ENCODE measurements at places on chromosomes 2 and 18.

GRCh38 chr2:68385220-68385906 lies 20.3 kb downstream of the PLEK start:
- DNase-seq: peak; percentile 32

DNA sequence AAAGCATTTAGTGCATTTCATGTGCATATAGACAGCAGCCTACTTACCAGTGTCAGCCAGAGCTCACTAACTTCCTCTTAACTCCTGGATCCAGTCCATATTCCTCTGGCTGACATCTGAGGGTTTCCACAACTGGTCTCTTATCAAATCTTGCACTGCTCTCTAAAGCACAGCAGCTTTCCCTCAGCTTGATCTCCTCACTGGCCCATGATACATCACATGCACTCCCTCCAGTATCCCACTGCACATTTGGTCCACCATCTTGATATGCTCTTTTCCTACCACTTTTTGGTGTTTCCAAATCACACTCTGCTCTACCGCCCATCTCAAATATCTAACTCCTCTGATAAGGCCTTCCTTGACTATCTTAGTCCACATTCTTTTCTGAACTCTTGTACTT lies 105.0 kb upstream of the ZFP36L2 start:
- DNase-seq: no peak

GRCh38 chr18:48749768-48750167 lies 201.0 kb downstream of the SMAD7 start:
- no peak for DNase-seq

GRCh38 chr2:226790431-226790830 lies 9.2 kb downstream of the IRS1 start:
- DNase-seq: no peak

DNA sequence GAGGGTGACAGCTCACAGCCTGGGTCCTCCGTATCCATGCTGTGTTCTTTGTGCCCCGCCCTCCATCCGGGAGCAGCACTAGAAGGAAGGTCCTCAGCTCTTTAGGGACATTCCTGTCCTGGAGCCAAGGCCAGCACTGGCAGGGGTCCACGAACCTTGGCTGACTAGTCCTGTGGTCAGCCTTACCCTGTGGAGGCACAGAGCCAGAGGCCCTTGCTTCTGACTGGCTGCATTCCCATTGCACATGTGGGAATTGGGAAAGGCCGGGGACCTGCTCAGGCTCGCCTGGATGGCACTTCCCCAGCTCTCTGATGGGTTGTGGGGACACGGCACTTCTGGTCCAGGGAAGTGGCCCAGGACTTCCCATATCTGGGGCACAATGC lies 24.9 kb upstream of the RHOB start:
- no peak for DNase-seq

DNA sequence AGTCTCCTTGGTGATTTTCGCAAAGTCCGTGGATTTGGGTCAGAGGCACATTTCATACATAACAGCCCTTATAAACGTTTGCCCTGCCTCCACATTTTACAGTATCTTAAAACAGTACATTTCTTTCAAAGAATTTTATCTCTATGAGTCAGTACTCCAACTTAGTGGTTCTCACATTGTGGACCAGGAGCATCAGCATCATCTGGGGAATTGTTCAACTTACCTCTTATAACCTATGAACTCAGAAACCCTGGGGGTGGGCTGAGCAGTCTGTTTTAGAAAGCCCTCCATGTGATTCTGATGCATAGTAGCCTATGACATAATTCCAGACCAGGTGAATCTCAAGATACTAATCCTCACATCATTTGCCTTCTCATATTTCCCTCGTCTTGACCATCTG lies 12.4 kb downstream of the SUPT7L start:
- no peak for DNase-seq

DNA sequence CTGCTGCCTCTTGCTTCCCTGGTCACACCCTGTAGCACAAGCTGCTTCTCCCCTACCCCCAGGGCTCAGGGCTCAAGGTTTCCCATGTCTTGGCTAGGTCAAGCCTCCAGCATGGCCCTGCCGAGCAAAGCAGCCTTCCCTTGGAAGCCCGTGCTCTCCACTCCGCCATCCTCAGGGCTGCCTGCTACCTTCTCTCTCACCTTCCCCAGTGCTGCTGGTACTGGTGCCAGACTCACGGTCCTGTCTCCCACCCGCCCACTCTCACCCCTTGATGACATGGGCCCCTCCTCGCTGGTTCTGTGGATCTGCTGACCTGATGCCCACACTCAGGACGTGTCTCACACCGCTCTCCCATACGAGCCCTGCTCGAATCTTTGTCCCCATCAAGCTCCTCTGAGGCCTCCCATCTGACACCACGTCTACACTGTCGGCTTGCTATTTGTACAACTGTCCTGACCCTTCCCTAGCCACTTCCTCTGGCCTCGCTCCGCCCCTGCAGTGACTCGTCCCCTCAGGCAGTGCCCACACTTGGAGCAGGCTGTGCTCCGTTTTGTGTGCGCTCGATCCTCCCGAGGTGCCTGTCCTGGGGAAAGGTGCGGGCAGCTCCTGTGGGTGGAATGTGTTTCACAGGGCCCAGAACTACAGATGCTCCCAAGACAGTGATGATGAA lies 49.9 kb downstream of the ZAP70 start:
- no peak for DNase-seq

GRCh38 chr18:12038082-12038638 lies 55.5 kb upstream of the ANKRD62 start:
- peak; percentile 19 for DNase-seq

DNA sequence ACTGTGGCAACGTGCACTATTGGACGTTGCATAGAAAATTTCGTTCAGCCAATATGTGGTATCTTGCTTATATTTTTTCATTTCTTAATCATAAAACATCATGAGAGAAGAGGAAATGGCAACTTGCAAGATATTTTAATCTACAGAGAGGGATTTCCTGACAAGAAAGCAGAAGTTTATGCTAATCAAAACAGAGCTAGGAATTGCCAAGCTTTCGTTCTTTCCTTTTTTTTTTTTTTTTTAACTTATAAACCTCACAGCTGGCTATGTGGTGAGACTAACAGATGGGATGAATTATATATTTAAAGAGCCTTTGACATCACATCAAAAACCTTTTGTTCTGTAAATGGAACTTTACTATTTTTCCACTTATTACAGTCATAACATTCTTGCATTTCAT lies 1136.9 kb upstream of the TMEFF2 start:
- DNase-seq: no peak
